ENCODE measurements at places on chromosomes 16 and 17.

DNA sequence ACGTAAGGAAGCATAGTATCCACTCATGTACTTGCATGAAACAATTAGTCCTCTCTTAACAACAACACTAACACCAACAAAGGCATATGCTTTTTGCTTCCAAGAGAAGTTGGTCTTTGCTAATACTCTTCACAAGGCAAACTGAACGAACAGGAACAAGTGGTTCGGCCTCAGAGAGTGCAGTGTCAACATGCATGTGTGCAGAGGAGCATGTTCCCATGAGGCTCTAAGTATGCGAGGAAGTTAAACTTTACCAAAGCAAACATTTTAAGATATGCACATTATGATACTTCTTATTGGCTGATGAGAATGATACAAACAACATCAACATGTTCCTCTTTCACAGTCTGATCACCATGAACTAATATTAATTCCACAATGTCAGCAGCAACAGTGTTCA lies 285.3 kb upstream of the IRX5 start:
- DNase-seq, result no peak

- DNase-seq, result peak; percentile 77
Measured at GRCh38 chr17:57833179-57833939, 16.5 kb downstream of the MRPS23 start.

DNA sequence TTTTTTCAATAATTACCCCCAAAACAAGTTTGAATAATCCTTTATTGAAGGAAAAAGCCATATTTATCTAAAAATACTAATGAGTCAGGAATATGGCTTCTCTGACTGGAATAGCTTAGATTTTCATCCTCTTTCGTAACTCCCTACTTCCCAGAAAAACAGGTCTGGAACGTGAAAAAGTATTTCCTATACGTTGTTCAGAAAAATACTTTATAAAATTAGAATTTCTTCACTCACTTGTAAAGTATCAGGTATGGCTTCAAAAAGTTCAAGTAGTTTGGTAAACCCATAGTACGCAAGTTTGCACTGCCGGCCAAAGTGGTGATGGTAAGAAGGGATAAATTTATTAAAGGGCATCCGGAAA lies 33.7 kb downstream of the MARF1 start:
- no peak for DNase-seq

GRCh38 chr16:17260276-17260849 lies 210.4 kb downstream of the XYLT1 start:
- peak; percentile 51 for DNase-seq

- no peak for DNase-seq
Measured at GRCh38 chr17:29150161-29150560, 30.0 kb downstream of the MYO18A start.

GRCh38 chr17:59542960-59543635 lies 22.3 kb upstream of the DHX40 start:
- no peak for DNase-seq

DNA sequence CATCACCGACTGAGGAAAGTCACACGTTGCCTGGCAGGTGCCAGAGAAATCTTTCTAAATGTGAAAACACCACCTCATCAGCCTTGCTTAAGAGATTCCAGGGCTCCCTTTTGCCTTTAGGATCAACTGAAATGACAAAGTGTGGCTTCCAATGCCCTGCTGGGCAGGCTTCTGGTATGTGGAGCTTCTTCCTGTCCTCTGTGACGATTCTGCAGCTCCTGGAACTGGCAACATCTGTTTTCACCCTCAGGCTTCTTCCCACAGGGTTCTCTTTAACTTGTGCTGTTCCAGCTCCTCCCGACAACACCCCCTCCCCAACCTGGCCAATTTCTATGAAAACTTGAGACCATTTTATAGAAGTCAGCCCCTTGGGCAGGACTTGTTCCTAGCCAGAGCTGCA lies 4.8 kb upstream of the ZDHHC1 start:
- no peak for DNase-seq

DNA sequence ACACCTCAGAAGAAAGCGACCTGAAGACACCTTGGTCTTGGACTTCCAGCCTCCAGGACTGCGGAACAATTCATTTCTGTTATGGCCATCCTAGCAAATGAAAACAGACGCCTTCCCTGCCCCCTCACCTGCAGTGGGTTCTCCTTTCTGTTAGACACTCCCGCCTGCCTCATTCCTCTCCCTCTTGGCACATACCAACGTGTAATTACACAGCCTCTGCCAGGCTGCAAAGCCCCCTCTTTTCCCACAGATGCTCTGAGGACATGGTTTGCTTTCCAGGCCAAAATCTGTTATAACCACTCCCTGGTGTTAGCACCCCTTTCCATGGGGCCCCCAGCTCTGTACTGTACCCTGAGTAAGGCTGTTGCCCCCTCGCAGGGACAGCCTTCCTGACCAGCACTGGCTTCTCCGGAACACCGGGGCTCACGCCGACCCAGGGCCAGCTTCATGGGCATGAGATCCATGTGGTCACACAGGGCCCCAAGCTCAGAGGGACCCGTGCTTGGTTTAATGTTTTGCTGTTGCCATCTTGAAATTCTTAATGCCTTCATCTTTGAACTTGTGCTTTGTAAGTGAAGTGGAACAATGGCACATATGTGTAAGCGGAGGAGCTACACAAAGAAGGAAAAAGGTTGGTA lies 64.1 kb downstream of the SDK2 start:
- no peak for DNase-seq

DNA sequence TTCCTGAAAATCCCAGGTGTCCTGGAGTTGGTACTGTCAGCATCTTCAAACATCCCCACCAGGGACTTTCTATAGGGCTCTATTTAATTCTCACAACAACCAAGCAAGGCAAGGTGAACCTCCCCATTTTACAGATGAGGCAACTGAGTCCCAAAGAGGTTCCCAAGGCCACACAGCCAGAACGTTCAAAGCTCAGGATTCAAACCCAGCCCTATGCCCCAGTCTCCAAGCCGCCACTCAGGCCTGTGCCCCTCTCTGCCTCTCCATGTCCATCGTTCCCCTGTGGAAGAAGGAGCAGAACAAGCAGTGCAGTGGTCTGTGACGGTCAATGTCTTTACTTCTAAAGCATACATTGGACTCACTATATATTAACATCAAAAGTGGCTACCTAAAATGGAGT lies 6.1 kb downstream of the ZNF319 start:
- no peak for DNase-seq

GRCh38 chr16:56866955-56867830 lies 2.2 kb downstream of the SLC12A3 start:
- peak; percentile 41 for DNase-seq

- DNase-seq, result no peak
Measured at GRCh38 chr16:25553711-25554436, 137.9 kb upstream of the HS3ST4 start.

- no peak for DNase-seq
Measured at GRCh38 chr16:68031951-68032350, 8.9 kb downstream of the DUS2 start.

DNA sequence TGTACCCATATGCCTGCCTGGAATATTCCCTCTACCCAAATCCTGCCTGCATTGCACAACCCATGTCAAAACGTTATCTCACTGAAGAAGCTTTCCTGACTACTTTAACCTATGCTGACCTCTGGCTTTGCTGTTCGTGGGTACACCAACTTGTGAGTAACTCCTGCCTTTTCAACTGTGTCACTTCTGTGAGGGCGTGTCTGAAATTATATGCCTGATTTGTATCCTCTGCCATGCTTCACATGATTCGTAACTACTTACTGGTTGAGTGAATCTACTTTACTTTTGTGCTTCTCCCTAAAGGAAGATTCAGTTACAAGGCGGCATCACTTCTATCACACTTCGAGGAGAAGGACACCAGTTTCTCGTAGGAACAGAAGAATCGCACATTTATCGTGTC lies 33.3 kb upstream of the USP43 start:
- DNase-seq, result peak; percentile 19

DNA sequence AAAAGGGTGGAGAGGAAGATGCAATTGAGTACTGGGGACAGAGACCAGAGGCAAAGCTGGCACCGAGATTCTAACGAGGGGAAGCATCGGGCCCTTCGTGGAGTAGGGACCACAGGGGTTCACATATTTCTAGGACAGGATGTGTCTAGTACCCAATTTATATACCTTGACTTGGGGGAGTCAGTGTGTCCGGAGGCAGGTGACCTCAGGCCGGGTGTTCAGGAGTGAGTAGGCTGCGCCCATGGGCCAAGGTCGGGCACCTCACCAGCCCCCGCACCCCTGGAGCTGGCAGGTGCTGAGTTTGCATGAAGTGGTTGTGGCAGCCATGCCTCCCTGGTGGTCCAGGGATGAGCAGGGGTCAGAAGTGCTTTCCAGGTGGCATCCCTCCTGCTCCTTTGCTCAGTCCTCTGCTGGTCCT lies 8.6 kb upstream of the NXPH3 start:
- no peak for DNase-seq

DNA sequence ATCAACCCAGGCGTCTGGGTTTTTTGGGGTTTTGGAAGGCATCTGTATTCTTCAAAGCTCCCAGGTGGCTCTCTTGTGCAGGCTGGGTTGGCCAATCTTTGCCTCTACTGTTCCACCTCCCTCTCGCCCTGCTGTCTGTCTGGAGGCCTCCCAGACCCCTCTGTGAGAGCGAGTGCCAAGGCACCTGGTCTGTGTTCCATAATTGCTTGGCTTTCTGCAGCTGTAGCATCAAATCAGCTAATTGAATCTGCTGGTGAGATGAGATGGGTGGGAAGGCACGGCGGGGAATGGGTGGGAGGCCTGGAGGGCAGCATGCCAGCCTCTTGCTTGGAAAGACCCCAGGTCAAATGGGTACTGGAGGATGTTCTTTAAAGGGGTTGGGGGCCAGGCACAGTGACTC lies 52.5 kb upstream of the CLEC19A start:
- no peak for DNase-seq

DNA sequence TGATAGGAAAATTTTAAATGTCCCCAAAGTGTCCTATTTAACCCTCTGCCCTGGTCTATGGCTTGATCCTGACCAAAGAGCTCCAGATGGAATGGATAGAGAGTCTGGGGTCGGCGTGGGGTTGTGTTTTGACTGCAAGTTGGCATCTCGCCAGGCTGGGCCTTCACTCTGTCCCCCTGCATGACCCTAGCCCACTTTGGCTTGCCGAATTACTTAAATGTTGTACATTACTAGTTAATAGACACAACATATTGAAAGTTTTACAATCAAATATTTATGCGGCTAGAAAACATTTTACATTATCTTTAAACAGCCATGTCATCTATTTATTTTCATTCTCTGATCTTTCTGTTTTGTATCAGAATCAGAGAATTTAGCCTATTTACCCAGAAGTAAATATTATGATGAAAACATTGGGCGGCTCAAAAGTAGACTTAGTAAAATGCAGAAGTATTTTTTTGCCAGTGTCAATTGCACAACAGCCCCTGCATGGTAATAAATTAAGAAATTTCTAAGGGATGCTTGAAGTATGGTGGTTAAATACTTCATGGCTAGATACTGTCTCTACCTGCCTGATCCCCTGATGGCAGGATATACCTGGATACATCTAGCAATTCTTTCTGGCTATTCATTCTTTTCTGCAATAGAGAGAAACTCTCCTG lies 18.8 kb upstream of the MYOCD start:
- DNase-seq, result no peak

GRCh38 chr16:35314298-35314697 lies 1854.9 kb downstream of the TP53TG3F start:
- DNase-seq, result no peak

- no peak for DNase-seq
Measured at GRCh38 chr17:81075307-81075706, 40.4 kb downstream of the BAIAP2 start.

DNA sequence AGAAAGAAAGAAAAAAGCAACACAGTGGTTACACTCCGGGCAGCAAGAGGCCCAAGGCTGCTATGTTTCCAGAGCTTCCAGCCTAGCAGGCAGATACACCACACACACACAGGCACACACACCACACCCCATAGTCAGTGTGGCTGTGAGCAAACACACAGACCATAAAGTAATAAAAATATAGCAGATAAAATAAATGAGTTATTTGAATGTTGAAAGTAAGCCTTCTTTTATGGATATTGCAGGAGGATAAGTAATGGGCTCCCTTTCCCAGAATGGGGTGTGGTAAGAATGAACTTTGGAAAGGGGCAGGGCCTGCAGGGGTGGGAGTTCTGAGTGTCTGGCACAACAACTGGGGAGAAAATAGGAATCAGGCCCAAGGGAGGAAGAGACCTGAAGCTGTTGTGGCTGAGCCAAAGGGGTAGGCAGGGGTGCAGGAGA lies 4.8 kb upstream of the CDK5RAP3 start:
- no peak for DNase-seq

GRCh38 chr16:89397331-89397861 lies 93.0 kb downstream of the ANKRD11 start:
- no peak for DNase-seq

- peak; percentile 94 for DNase-seq
Measured at GRCh38 chr16:75265911-75266701, 14.7 kb upstream of the BCAR1 start.

DNA sequence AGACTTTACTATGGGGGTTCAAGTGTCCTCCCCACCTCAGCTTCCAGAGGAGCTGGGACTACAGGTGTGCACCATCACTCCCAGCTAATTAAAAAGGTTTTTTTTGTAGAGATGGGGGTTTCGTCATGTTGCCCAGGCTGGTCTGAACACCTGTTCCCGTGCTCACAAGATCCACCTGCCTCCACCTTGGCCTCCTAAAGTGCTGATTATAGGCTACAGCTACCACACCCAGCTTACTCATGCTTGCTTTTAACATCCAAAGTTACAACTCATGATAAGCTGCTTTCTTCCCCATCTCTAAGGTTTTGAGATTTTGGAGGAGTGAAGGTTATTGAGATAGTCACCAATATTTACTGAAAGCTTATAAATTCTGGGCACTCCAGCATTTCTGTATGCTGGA lies 2.6 kb downstream of the NUP88 start:
- DNase-seq, result no peak

- DNase-seq, result peak; percentile 73
Measured at GRCh38 chr16:78770353-78771091, 671.1 kb downstream of the WWOX start.

- no peak for DNase-seq
Measured at GRCh38 chr16:87832741-87833502, 36.4 kb downstream of the SLC7A5 start.

DNA sequence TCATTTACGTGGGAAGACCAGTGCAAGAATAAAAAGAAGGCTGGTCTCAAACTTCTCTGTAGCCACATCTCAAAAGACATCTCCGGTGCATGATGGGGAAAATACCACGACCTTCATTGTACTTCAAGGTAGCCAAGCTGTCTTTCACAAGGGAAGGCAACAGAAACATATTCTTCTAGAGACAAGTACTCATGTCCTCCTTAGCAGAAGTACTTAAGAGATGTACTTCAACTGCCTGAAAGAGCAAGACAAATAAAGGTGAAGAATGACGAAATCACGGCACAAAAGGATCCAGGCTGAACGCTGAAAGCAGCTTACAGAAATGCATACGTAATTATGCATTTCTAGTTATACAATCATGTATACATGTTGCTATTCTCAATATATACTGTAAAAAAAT lies 124.1 kb upstream of the RCVRN start:
- DNase-seq, result no peak

DNA sequence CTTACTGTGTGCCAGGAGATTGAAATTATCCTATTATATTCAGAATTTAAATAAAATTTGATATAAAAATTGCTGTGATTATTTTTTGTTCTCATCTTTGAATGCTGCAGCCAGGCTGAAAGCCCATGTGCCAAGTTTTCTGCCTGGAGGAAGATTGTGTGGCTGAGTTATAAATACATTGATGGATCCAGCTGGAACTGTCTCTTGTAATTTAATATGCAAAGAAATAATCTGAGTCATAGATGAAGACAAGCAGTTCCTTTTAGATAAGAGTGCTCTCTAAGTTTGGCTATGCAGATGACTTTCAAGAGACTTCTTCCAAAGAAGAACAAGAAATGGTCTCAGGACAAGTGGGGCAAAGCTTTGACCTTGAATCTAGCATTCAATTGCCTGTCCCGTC lies 871.0 kb downstream of the CDH11 start:
- DNase-seq, result no peak
